ENCODE measurements at places on chromosomes 2 and 18.
A peak's percentile ranks its signal among the peaks of the same experiment; 100 is the strongest.

GRCh38 chr2:228417526-228417925, 236.0 kb upstream of the SPHKAP start:
- peak; percentile 82 for DNase-seq

DNA sequence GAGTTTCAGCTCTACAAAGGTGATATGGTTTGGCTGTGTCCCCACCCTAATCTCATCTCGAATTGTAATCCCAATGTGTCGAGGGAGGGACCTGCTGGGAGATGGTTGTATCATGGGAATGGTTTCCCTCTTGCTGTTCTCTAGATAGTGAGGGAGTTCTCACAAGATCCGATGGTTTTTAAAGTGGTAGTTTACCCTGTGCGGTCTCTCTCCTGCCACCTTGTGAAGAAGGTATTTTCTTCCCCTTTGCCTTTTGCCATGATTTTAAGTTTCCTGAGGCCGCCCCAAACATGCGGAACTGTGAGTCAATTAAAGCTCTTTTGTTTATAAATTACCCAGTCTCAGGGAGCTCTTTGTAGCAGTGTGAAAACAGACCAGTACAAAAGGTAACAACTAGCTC, 306.0 kb downstream of the LRP1B start:
- DNase-seq, result no peak

- DNase-seq, result no peak
Observed at GRCh38 chr2:223530811-223531210, 71.3 kb downstream of the SCG2 start.

DNA sequence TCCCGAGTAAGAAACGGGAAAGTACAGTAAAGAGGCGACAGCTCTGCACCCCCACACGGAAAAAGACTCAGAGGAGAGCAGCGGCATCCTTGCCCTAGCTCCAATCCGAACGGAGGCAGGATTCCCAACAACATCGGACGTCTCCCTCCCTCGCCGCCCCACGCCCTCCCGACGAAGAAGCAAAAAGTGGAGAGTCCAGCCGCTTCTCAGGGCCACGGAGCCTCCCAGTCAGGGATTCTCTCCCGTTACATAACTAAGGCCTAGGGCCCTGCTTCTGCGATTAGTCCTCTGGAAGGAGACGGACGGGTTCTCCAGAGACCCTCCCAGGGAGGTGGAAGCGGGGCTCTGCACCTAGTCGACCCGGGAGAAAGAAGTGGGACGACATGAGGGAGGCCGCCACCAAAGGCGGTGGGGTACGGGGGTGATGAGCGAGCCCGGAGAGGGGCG, 587 bp downstream of the SUMO1 start:
- DNase-seq, result peak; percentile 76

DNA sequence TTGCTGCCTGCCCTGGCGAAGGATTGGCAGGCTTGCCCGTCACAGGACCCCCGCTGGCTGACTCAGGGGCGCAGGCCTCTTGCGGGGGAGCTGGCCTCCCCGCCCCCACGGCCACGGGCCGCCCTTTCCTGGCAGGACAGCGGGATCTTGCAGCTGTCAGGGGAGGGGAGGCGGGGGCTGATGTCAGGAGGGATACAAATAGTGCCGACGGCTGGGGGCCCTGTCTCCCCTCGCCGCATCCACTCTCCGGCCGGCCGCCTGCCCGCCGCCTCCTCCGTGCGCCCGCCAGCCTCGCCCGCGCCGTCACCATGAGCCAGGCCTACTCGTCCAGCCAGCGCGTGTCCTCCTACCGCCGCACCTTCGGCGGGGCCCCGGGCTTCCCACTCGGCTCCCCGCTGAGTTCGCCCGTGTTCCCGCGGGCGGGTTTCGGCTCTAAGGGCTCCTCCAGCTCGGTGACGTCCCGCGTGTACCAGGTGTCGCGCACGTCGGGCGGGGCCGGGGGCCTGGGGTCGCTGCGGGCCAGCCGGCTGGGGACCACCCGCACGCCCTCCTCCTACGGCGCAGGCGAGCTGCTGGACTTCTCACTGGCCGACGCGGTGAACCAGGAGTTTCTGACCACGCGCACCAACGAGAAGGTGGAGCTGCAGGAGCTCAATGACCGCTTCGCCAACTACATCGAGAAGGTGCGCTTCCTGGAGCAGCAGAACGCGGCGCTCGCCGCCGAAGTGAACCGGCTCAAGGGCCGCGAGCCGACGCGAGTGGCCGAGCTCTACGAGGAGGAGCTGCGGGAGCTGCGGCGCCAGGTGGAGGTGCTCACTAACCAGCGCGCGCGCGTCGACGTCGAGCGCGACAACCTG, at the start of gene DES:
TSS of gene DES (plus strand) at position 223 of the 857 bp plus-strand sequence. CDS start at position 309, 86 bp downstream.
- no peak for DNase-seq

GRCh38 chr18:80029690-80030089, 4.5 kb upstream of the RBFA start:
- DNase-seq, result no peak

DNA sequence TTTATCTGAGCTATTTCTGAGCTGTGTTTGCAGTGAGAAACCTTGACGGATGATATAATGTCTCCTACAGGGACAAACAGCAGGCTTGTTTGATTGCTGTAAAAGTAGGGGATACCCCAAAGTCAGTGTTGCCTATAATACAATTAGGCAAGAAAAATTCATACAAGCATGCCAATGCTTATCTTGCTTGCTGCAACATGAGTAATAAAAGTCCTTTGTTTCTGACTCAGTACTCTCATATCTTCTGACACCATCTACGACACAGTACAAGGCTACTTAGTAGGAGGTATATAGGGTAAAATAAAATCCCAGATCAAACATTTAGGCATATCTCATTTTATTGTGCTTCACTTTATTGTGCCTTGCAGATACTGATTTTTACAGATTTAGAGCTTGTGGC, 33.0 kb downstream of the ERBB4 start:
- no peak for DNase-seq

DNA sequence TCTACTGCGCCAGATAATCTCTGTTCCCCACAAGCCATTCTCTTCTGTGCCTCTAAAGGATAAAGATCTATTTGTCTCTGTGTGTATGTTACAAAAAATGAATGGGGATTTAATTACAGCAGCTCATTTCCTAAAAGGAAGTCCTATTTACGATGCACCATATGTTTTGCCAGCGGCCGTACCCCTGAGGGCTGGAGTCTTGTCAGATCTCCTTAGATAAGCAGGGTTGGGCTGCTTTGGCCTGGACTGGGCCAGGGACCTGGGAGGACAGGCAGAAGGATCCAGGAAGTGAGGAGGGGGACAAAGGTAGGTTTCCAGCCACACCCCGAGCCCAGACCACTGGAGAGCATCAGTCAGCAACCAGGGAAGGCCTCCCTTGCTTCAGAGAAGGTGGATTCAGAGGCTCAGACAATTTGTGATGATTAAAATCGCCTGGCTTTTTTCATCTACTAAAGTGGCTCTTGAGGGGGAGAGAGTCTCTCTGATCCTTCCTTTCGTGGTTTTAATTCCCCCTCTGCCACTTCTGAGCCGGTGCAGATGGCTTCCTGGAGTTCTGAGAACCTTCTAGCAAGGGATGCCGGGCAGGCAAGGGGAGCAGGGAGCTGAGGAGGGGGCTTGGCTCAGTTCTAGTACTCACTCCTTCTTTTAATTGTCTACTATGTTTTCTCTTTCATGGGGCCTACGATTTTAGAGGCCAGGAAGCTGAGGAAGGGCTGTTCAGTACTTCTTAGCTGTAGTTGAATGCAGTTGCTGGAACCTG, 42.1 kb downstream of the MYCN start:
- DNase-seq, result no peak

All from ELR (cell line).